ENCODE measurements at places on chromosomes 1 and 21.
A peak's percentile ranks its signal among the peaks of the same experiment; 100 is the strongest.

DNA sequence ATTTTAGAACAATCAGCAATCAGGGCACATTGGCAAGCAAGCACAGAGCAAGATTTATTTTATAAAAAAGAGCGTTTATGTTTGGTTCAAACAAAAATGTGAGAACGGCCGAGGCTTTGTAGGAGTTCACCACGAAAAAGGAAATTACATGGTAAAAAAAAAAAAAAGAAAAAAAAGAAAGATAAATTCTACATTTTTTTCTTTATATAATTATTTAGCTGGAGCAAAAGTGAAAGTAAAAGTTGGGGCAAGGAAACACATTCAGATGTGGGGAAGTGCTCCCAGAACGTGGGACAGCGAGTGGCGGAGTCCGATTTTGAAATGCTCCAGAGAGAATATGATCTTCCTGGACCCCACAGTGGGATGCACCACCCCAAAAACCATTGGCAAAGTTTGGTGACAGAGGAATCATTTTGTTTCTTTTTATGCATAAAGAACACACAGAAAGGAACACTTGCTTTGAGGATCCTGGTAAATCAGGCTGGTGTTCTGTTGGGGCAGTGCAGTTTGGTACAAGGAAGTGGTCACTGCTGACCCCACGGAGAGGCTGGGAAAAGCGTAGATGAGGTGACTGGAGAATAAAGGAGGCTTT is 16.3 kb upstream of the ATP5PO start:
- no peak for DNase-seq

- DNase-seq, result no peak
Measured at GRCh38 chr1:169149555-169150286, 43.2 kb downstream of the ATP1B1 start.

DNA sequence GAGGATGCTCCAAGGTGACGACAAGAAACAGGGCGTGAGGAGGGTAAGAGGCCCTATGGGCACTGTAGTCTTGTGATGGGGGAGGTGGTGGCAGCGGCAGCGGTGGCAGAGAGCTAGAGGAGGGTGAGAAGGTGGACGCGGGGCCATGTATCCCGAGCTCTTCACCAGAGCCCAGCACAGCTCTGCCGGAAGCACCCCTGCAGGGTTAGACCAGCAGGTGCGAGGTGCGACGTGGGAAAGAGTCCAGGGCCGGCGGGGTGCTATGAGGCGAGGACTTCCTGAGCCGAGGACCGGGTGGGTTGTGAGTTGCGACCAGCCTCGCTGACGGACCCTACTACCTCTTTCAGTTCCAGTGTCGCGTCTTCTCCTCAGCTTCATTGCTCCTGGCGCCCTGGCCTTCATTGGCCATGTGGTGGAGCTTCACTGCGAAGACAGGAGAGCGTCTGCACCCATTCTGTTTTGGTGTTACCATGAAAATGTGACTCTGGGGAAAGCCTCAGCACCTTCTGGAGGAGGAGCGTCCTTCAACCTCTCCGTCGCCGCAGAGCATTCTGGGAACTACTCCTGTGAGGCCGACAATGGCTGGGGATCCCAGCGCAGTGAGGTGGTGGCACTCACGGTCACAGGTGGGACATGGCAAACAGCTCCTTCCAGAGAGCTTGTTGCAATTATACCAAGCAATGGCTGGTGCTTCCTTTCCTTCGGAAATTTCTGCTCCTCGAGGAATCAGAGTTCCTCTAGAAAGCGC is 67.9 kb upstream of the KIRREL1 start:
- DNase-seq, result no peak

DNA sequence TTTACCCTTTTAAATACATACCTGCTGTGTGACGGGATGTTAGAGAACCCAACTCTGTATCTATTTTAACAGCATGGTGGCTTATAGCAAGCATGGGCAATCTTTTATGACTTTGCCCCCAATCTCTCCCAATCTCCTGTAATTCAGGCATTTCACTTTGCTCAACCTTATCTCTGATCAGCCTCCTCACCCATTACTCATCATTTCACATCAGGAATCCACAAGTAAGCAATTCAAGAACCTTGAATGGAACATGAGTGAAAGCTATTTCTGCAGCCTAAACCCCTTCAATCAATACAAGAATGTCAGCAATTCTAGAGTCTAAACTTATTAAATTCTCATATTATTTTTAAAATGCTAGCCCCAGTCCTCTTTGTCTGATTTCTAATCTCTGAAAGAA is 199.8 kb downstream of the ST6GALNAC3 start:
- DNase-seq, result no peak

DNA sequence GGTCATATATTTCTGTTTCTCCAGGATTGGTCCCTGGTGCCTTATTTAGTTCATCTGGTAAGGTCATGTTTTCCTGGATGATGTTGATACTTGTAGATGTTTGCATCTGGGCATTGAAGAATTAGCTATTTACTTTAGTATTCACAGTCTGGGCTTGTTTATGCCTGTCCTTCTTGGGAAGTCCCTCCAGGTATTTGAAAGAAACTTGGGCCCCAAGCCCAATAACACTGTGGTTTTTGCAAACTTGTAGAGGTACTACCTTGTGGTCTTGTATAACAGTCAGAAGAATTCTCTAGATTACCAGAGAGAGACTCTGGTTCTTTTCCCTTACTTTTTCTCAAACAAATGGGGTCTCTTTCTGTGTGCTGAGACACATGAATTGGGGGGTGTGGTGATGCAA is 251.4 kb upstream of the B3GALT2 start:
- no peak for DNase-seq

GRCh38 chr1:15160626-15161025 is 7.1 kb downstream of the TMEM51 start:
- DNase-seq, result no peak

DNA sequence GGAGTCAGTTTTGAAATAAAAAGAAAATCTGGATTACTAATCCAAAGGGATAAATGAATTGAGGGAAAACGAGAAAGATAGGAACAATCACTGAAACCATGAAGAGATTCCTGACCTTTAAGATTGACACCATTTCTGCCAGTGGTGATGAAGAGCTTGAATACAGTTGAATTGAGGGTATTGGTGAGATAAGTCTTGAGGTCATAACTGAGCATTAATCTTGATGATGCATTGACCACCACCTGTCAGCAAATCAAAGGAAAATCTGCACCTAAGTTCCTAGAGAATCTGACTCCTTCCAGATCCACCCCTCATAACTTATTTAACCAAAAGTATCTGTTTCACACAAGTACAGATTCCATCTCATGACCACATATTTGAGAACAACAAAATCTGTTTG is 21.6 kb downstream of the RPS27 start:
- DNase-seq, result no peak

- peak; percentile 68 for DNase-seq
Measured at GRCh38 chr1:77888081-77888780, at the start of gene NEXN. Gene NEXN (plus strand): TSS chr1:77888624. CDS start chr1:77916107, 27,483 bp downstream.

DNA sequence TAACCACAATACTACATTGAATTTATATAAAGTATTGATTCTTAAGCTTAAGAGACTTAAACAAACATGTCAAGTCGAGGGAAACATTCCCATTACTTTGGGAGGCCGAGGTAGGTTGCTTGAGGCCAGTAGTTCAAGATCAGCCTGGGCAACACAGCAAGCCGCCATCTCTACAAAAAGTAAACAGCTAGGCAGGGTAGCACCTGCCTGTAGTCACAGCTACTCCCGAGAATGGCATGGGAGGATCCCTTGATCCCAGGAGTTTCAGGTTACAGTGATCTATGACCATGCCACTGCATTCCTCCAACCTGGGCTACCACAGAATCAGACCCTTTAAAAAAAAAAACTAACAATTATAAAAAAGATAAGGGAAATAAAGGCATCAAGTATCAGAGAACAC is 50.4 kb downstream of the EIF4G3 start:
- DNase-seq, result no peak

- no peak for DNase-seq
Measured at GRCh38 chr1:59092126-59092525, 204.8 kb upstream of the FGGY start.

GRCh38 chr1:179288977-179289376 is 4.6 kb upstream of the SOAT1 start:
- DNase-seq, result no peak

DNA sequence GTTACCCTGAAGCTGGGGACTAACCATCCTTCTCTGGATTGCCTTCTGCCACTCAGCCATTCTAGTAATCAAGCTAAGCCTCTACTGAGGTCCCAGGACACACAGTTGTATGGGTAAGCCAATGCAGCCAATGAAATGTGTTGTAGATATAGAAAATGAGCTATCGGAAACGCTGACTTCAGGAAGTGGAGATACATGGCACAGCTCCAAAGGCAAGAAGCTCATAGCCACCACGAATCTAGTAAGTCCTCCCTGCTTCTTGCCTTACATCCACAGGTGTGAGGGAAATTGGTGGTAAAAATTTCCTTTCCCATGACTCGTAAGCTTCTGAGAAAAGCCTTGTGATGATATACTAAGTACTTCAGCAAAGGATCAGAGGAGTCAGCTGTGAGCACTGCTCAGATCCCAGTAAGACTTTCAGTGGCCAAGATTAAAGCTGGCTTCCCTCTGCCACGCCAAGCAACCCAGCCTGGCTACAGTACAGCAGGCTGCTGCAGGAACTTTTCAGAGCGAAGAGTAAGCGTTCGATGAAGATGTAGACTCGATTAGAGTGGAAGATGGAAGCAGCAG is 117.7 kb downstream of the SIM2 start:
- no peak for DNase-seq

DNA sequence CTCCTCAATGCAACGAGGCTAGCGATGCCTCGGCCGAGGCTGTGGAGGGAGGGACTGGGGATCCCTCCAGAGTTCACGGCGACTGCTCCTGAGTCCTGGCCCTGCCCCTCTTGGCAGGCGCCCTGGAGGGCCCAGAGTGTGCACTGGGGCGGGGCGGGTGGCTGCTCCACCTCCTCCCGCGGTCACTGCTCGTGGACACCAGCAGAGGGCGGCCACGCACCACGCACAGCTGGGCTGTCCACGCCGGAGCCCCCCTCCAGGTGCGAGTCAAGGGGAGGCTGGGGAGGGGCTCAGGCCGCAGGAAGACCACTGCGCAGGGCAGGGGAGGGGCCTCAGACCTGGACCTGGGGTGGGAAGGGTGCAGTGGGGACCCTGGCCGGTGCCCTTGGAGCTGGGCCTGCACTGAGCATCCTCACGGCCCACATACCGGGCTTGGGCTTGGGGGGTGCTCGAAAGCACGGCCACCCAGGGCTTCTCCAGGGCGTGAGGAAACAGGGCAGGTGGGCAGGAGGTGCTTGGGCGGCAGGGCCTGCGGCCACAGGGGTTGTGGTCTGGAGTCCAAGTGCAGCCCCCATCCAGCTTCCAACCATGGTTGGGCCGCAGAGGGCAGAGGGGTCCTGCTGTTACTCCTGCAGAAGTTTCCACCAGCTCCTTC is 20.6 kb upstream of the TTC34 start:
- no peak for DNase-seq

DNA sequence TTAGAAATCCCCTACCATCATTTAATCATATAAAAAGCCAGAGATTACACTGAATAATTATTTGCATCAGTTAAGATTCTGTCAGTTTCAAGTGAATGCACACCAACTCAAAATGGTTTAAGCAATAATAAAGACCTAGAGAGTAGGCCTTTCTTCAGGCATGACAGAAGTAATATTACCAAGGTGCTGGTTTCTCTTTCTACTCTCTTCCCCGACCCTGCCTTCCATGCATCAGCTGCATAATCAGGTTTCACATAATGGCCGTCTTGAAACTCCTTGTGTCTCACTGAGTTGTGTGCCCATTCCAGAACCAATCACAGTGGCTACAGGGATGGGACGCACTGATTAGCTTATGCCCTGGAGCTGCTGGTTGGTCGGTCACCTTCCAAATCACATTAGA is 103.5 kb upstream of the SERTAD4 start:
- no peak for DNase-seq

DNA sequence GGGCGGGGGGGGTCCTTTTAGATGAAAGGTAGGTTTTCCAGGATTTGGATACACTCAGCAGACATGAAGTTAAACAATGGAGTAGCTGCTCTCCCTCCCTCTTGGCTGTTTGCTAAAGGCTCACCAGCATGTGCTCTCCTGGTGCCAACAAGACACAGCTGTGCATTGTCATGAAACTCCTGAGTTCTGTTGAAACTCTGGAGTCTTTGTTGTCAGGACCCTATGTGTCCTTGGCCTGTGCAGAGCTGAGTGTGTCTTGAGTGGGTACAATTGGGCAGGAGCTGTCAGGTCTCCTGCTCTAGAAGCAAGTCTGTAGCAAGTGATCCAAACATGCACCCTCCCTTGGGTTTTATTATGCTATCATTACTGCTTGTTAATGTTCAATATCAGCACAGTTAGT is 12.7 kb downstream of the TBX19 start:
- no peak for DNase-seq

GRCh38 chr1:229334716-229335115 is 8.1 kb downstream of the CCSAP start:
- no peak for DNase-seq

DNA sequence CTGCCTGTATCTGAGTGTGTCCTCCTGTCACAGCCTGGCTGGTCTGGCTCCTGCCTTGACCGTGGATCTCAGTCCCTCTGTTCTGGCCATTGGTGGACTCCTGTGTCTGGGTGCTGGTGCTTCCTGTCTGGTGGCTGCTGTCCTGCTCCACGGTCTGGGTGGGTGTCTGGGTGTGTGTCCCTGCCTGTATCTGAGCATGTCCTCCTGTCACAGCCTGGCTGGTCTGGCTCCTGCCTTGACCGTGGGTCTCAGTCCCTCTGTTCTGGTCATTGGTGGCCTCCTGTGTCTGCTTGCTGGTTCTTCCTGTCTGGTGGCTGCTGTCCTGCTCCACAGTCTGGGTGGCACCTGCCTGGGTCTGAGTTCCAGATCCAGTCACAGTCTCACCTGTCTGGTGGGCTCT is 4.0 kb downstream of the CRNN start:
- DNase-seq, result no peak

All from breast epithelium (tissue), 4 donors.